NCI-H187 (cell line): ENCODE measurements at places on chromosomes 16 and 17.

- no peak for DNase-seq
These were observed 1.6 kb downstream of the AMFR start for GRCh38 chr16:56423584-56424403.

DNA sequence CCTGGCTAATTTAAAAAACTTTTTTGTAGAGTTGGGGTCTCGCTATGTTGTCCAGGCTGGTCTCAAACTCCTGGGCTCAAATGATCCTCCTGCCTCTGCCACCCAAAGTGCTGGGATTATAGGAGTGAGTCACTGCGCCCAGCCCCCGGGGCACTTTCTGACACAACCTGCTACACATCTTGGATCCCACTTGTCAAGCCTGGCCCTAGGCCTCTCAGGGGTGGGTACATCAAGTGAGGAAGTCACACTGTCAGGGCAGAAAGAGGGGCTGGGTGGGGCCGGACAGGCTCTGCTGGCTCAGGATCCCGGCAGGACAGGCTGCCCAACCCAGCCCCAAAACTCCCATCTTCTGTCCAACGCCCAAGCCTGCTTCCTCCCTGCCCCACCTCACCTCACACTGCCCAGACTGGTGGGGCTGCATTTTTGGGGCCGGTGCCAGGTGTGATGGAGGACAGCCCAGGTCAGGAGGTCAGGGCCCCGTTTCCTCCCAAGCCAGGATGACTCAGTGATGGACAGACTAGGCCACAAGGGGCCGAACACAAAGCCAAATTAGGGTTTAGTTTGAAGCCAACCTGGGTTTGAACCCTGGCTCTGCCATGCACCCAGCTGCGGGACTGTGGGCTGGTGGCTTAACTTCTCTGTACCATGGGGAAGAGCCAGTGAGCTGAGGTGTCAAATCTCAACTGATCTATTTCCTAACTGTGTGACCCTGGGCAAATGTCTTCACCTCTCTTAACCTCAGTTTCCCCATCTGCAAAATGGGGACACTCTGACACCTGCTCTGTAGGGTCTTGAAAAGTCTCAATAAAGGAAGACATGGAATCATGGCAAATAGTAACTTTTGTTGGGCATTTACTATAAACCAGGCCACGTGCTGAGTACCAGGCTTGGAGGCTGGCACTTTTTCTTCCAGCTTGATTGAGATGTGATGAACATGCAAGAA, 8.9 kb upstream of the PPL start:
- DNase-seq: no peak

GRCh38 chr17:7782240-7782639, 51.8 kb upstream of the KDM6B start:
- no peak for DNase-seq

DNA sequence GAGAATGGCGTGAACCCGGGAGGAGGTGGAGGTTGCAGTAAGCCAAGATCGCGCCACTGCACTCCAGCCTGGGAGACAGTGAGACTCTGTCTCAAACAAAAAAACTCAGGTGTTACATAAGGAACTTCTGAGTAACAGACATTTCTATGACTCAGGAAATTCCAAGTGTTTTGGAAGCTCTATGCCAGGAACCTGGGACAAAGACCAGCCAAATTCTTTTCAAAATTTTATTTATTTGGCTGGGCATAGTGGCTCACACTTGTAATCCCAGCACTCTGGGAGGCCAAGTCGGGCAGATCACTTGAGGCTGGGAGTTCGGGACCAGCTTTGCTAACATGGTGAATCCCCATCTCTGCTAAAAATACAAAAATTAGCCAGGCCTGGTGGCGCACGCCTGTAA, 5.2 kb upstream of the SH2B1 start:
- no peak for DNase-seq

DNA sequence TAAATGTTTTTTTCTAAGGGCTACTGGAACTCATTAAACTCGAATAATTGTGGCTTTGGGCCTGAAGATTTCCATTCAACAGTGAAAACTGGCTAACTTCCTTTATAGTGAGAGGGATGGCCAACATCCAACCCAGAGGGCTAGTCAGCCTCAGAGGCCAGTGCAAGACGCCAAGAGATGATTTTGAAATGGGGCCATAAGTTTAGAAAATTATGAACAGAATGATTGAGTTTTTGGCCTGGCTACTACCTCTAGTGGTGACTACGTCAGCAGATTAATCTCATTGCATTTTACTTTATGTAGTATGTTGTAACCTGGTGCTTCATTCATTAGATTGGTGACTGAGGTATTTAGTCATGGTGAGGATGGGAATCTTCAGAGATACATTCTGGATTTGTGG, 28.4 kb downstream of the HAPSTR1 start:
- no peak for DNase-seq

GRCh38 chr17:66548158-66548557, 245.7 kb downstream of the PRKCA start:
- no peak for DNase-seq

DNA sequence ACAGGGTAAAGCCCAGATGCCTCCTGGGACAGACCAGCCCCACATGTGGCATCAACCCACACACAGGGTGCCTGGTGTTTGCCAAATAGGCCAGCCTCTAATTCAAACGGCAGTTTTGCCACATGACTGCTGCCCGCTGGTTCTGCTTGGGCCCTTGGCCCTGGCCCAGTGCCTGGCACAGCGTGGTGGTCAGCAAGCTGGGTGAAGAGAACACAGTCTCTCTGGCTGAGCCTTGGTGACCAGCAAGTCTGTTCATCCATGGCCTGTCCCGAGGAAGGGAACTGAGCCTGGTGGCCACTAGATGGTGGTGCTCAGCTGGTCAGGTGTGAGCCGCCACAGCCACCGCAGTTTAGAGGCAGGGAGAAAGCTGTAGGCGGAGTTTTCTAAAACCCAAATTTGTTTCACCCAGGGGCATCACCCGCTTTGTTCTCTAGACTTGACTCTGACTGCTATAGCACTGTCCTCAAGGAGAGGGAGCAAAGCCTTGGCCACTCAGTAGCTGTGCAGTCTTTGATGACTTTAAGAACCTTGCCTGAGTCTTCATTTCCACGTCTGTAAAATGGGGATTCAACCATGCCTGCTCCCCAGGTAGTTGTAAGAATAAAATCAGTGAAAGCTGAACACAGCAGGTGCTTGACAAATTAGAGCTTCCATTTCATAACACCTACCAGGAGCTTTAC, 4.7 kb upstream of the GFAP start:
- peak; percentile 51 for DNase-seq

GRCh38 chr17:16374146-16374938, 6.5 kb upstream of the UBB start:
- no peak for DNase-seq

- no peak for DNase-seq
These were observed 397.4 kb downstream of the SOX9 start for GRCh38 chr17:72518159-72518732.

DNA sequence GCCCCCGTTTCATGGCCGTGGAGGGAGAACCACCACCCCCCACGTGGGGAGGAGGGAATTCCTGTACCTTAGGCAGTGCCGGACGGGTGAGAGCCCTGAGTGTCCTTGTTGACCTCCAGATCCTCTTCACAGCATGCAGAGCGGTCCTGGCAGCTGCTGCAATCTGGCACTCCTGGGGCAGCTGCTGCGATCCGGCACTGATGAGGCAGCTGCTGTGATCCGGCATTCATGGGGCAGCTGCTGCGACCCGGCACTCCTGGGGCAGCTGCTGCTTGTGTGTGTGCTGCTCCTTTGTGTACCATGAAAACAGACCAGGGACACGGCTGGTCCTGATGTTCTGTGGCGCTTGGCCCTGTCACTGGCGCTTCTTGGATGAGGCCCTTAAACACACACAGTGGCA, 12.8 kb downstream of the ZNF778 start:
- DNase-seq: no peak

DNA sequence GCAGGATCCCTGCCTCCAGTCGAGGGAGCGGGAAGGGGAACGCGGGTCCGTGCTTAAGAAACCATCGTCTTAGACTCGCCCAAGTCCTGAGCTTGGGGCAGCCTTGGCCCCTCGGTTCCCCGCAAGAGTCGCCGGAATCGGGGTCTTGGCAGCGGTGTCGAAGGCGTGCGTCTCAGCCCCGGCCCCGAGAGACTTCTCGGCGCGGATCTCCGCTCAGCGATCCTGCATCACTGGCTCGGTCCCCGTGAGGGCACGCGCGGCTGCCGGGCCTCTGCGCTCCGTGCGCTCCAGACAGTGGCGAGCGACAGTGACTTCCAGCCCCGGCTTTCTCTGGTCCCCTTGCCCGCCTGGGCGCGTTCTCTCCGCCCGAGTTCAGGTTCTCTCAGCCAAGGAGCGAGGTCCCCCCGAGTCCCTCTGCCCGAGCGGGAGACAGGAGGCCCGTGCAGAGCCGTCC, 380 bp downstream of the HS3ST3A1 start:
- no peak for DNase-seq

- no peak for DNase-seq
These were observed 4.0 kb downstream of the NUPR1 start for GRCh38 chr16:28534542-28535373.

GRCh38 chr17:44000141-44000860, 4.1 kb upstream of the NAGS start:
- no peak for DNase-seq

DNA sequence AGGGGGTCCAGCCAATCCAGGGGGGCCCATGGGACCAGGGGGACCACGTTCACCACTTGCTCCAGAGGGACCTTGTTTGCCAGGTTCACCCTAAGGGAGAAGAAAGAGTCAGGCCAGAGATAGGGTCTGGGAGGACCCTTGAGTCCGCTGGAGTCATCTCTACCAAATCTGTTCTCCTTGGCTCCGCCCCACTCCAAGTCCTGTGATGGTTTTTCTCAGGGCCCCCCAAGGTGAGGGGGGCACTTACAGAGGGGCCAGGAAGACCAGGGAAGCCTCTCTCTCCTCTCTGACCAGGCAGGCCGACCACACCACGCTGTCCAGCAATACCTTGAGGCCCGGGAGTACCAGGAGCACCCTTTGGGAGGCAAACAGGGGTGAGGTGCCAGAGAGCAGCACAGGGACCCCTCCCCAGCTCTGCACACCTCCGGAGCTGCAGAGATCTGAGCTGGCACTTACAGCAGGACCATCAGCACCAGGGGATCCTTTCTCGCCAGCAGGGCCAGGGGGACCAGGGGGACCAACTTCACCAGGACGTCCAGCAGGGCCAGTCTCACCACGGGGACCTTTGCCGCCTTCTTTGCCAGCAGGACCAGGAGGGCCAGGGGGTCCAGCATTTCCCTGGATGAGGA, 12.4 kb downstream of the COL1A1 start:
- no peak for DNase-seq

- no peak for DNase-seq
These were observed 6.4 kb upstream of the FOXJ1 start for GRCh38 chr17:76147211-76148014.

- DNase-seq: no peak
These were observed 536.9 kb downstream of the XYLT1 start for GRCh38 chr16:16933861-16934260.

- no peak for DNase-seq
These were observed 8.1 kb downstream of the KCNH6 start for GRCh38 chr17:63531022-63531965.

DNA sequence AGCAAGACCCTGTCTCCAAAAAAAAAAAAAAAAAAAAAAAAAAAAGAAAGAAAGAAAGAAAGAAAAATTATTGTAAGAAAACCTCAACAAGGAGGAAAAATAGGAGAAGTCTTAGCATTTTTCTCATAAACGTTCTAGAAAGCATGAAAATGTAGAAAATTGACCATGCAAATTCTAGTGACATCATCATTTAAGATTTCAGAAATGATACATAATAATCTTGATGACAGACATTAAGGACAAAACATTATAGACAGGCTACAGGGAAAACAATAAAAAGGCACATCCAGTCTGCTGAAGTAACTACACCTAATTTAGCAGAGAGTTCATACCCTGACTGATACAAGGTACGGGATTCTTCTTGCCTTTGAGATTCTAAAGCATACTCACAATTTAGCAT, 21.9 kb downstream of the MED13 start:
- DNase-seq: no peak

DNA sequence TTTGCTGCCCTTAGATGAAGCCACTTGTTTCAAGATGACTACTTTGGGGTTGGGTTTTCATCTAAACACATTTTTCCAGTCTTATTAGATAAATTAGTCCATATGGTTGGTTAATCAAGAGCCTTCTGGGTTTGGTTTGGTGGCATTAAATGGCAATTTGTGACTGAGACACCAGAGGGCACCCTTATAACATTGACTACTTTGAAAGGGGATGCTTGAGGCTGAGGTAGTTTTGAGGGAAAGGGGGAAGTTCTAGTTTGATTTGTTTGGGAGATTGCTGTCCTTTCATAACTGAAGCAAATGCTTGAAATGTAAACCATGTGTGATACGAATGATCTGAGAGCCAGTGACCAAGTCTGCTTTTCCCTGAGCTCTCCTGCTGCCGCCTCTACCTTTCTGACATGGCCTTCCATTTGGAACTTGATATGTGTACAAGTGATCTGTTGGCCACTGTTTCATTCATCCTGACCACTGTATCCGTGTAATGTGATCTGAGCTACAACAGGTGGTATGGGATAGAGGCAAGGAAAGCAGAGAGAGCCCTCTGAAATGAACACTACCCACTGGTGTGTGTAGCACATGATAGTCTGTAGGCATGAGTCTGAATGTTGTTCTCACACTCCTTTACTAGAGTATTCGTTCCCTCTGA, 5.8 kb upstream of the RARA start:
- no peak for DNase-seq

GRCh38 chr17:72206376-72206775, 85.6 kb downstream of the SOX9 start:
- no peak for DNase-seq

GRCh38 chr17:56457501-56457900, 136.0 kb upstream of the NOG start:
- no peak for DNase-seq

- no peak for DNase-seq
These were observed 18.2 kb downstream of the MPP3 start for GRCh38 chr17:43814714-43815113.

- no peak for DNase-seq
These were observed 2.9 kb upstream of the CACNG3 start for GRCh38 chr16:24253192-24253591.

- no peak for DNase-seq
These were observed 61.2 kb upstream of the CCL1 start for GRCh38 chr17:34423978-34424813.

GRCh38 chr16:1734123-1734522, 28.1 kb downstream of the MAPK8IP3 start:
- DNase-seq: no peak
